ENCODE measurements at places on chromosomes 3 and 15. TPM values are rescaled to one million over a fixed set of nuclear protein-coding genes. Genes with fewer than 3 reads are reported as not detected.

Gene ACKR2
- polyA plus RNA-seq: 3.1 TPM

- no peak for DNase-seq
Observed at GRCh38 chr3:97975466-97975865, 3.2 kb upstream of the RIOX2 start.

DNA sequence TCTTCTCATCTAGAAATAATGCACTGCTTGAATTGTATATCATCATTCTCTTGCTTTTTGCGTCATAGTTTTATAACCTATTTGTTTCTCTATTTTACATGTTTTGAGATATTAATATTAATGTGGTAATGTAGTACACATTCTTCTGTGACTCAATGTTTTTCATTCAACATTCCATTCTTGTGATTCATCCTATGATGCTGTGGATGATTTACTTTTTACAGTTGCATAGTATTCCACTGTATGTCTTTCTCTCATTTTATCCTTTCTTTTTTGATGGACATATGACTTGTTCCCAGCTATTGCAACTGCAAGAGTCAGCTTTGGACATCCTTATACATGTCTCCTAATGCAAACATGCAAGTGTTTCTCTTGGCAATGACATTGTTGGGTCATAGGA is 20.6 kb upstream of the VEPH1 start:
- DNase-seq: no peak

DNA sequence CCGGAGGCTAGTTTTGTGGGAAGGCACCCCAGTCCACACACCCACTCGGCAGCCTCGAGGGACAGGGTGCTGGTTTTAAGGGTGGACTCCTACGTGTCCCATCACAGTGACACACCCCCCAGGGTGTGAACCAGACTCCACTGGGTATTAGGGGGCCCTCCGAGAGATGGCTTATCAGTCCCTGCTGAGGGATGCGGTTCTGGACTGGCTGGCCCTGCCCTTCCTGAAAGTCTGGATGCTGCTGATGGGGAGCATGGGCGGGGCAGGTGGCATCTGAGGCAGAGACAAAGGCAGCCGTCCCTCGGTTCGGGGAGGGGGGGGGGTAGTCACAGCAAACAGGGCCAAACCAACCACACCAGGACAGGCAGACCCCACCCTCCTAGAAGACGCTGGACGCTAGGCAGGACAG is 939 bp upstream of the ULK3 start:
- DNase-seq: no peak

- DNase-seq: no peak
Observed at GRCh38 chr15:86653344-86654197, 573.9 kb downstream of the AGBL1 start.
